Large intestine (tissue), 12 donors: ENCODE measurements at places on chromosomes 16 and 17. TPM values are rescaled to one million over a fixed set of nuclear protein-coding genes. Genes with fewer than 3 reads are reported as not detected.

DNA sequence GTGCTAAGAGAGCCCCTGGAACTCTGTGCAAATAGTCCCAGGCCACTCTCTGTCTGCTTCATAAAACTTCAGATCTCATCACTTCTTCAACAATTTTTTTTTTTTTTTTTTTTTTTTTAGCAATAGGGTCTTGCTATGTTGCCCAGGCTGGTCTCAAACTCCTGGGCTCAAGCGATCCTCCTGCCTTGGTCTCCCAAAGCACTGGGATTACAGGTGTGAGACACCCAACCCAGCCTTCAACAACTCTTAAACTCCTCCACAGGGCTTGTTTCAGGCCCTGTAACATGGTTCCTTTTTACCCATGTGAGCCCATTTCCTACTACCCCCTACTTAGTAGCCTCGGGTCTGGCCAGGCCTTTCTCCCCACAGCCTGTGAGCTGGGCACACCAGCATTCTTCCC lies 39.3 kb upstream of the ICAM2 start:
- no peak for DNase-seq

DNA sequence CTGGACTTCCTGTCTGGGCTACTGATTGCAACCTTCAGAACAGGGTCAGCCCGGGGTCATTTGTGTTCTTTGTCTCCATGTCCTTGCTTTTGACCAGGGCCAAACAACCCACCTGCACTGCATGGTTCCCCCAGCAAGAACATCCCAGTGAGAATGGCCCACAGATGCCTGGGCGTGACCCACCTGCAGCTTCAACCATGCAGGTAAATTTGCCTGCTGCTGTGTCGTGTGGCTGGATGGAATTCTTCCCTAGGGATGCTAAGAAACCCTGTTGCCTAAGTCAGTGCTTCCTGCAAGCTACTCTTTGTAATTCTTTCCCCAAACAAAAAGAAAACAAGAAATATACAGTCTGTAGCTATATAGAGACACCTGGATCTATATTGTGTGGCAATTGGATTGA lies 12.5 kb downstream of the CDH13 start:
- no peak for DNase-seq

CDRT15L2 gene
- not detected for polyA plus RNA-seq

- DNase-seq: no peak
Measured at GRCh38 chr16:49458243-49458642, 84.6 kb downstream of the C16orf78 start.

NPIPA3 gene
- 1.1 TPM for polyA plus RNA-seq

DNA sequence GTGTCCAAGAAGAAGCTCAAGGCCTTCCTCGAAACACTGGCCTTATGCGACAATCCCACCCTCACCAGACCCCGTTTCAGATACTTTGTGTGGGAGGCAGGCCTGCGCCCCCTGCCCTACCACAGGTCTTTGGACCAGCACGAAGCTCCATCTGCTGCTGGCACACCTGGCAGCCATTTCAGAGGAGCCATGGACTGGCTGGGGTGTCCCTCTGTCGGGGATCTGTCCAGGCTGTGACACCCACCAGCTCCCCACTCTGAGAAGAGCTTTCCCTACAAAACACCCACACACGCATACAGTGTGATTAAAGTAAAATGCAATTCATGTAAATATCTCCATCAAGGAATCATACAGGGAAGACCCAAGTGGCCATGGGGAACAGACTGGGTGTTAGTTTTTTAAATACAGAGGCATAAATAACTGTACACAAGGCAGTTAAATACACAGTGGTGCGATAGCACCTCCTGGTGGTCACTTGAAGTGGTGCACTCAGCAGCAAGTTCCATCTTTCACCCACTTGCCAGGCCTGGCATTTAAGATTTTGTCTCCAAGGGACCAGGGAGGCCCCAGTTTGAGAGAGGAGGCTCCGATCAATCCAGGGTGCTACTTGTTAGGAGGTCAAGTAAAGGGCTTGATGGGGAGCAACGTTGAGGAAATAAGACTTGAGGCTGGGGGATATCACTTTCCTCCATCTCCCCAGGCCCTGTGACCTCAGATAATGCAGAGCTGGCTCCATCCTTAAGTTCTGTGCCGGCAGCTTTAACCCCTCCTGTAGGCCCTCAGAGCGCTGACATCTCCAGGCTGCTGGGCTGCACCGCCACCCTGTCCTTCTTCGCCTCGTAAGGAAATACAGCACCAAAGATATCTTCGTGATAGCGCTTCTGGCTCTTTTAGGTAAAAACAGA lies 43.6 kb downstream of the NOS2 start:
- DNase-seq: no peak

- DNase-seq: no peak
Measured at GRCh38 chr16:88926374-88926990, 50.5 kb downstream of the CBFA2T3 start.

WNT9B gene
- not detected for polyA plus RNA-seq

DNA sequence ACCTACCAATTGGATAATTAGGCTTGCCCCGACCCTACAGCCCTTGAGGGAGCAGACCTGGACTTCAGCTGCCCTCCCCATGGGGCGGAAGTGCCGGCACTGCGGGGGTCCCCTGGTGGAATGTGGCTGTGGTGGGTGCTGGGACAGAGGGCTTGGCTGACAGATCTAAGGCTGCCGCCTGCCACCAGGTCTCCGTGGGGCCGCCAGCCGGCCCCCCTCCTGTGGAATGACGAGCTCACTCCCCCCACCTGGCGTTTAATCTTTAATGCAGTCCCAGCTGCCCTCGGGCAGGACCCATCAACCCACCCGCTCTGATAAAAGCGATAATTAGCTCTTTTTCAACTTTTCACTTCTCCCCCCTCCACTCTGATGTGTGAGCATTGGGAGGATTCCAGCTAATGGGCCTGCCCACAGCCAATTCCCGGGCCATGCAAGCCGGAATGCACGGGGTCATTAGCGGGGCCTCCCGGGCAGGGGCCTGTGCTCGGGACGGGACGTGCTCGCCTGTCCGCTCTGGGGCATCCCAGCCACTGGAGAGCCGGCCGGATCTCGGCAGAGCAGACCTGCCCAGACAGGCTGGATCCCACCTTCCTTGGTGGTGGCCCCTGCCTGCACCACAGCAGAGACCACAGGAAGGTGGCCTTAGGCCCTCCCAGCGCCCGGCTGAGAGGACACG lies 28.3 kb upstream of the GOSR2 start:
- DNase-seq: no peak

CPHXL2 gene
- 0.06 TPM for polyA plus RNA-seq

FAM20A gene
- 10.2 TPM for polyA plus RNA-seq

- DNase-seq: no peak
Measured at GRCh38 chr16:83113811-83114210, 487.0 kb downstream of the CDH13 start.

DNA sequence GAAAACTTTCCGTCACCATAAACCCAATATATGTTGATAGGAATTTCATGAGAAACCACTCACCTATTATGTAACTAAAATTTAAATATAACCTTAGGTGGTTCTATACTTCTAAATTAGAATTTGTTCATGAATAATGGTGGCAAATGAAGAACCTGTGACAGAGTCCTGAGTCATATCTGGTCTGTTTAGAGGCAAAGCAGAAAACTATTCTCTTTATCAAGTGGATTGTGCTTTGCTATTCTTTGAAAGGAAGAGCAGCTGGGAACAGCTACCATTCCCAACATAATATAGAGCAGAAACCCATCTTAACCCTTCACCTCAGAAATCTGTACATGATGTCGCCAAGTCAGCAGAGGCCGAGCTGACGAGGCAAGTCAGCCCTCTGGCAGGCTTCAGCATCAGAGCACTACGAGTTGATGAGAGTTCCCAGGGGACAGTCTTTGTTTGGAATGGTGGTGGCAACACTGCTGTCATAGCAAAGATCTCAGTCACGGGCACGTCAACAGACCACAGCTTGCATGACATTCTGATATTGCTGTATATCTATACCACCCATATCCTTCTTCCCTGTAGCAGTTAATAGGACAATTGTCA lies 631.9 kb upstream of the CA10 start:
- DNase-seq: no peak

GRCh38 chr17:611202-611601 lies 103.4 kb downstream of the VPS53 start:
- no peak for DNase-seq

GRCh38 chr16:67396159-67397035 lies 3.1 kb upstream of the TPPP3 start:
- peak; percentile 96 for DNase-seq

DNA sequence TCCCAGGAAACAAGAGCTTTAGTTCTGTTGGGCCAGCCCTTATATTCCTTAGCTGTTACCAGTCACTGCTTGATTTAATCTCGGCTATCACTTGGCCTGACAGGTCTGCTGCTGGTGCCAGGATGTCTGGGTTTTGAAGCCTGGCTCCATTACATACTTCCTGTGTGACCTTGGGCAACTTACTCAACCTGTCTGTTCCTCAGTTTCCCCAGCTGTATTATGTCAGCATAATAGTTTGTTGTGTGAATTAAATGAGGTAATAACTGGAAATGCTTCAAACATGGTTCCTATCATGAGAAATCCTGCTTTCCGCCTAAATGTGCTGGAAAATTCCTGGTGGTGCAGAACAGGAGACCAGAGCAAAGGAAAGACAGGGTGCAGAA lies 50.6 kb upstream of the STH start:
- DNase-seq: no peak

EVI2A gene
- 3.8 TPM for polyA plus RNA-seq
